Stimulated activated CD8-positive, alpha-beta memory T cell treated with anti-CD3 and anti-CD28 coated beads, Interleukin-12 subunit alpha, Interleukin-12 subunit beta, amount 100 ng/mL, for 4 hours (primary cell): ENCODE measurements at places on chromosomes 6 and 20.

GRCh38 chr20:36113566-36114250 is 40.8 kb upstream of the EPB41L1 start:
- DNase-seq = no peak

DNA sequence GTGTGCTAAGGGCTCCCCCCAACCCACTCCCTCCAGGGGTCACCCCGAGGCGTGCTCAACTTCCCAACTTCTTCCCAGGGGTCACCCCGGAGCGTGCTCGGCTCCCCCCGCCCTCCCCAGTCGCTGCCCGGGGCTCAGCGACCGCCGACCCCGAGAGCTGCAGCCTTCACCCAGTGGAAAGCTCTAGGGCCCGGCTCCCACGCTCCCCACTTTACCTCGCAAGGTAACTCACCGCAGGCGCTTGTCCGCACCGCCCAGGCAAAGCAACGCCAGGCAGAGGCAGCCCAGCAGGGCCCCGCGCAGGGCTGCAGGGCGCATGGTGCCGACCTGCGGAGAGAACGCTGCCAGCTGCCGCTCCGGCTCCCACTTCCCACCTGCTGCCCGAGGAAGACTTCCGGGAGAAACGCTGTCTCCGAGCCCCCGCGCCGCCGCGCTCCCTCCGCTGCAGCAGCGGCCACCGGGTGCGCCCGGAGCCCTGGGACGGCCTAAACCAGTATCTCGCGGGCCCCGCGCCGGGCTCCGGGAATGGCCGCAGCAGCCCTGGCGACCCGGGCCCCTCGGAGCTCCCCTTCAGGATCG is 396 bp downstream of the RNASET2 start:
- no peak for DNase-seq

DNA sequence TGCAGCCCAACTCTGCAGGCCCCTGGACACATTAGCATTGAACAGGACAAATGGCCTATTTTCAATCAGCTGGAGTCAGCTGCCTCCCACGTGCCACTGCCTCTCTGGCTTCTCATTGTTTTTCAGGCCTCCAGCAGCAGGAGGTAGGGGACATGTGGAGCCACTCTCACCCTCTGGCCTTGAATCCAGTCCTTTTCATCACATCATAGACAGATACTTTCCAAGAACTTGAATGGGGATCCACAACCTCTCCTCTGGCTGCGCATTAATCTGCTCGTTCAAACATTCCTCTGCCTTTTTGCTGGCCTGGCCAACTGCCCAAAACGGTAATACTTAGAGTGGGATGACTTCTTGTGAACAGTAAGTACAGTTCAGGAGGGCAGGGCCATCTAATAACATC is 592.3 kb downstream of the PKHD1 start:
- no peak for DNase-seq

DNA sequence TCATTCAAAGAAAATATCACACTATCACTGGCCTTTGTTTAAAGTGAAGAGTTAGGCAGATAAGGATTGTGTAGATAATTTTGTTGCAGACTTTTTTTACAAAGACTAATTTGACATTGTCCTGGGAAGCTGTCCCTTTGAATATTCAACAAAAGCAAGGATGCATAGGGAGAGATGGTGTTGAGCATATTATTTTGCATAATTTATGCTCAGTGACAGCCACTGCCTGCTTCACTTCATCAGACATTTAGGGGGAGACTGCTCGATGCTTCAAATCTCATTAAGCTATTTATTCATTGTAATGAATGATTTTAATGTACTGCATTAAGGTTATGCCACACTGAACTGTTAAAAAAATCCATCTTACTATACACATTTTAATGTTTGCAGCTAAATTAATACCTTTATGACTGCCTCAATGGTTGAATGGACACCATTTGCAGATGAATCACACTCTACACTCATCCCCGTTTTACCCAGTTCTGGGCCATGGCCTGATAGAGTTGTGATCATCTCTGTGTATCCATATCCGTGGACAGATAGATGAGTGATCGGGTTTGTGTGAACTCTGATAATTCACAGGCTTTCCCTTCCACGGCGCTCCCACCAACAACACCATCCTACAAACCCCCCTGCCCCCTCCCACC is 128.0 kb downstream of the CDH4 start:
- no peak for DNase-seq

GRCh38 chr20:49845060-49845459 is 32.4 kb downstream of the SLC9A8 start:
- DNase-seq = no peak

- no peak for DNase-seq
Measured at GRCh38 chr6:9467741-9468140, 947.1 kb downstream of the TFAP2A start.

DNA sequence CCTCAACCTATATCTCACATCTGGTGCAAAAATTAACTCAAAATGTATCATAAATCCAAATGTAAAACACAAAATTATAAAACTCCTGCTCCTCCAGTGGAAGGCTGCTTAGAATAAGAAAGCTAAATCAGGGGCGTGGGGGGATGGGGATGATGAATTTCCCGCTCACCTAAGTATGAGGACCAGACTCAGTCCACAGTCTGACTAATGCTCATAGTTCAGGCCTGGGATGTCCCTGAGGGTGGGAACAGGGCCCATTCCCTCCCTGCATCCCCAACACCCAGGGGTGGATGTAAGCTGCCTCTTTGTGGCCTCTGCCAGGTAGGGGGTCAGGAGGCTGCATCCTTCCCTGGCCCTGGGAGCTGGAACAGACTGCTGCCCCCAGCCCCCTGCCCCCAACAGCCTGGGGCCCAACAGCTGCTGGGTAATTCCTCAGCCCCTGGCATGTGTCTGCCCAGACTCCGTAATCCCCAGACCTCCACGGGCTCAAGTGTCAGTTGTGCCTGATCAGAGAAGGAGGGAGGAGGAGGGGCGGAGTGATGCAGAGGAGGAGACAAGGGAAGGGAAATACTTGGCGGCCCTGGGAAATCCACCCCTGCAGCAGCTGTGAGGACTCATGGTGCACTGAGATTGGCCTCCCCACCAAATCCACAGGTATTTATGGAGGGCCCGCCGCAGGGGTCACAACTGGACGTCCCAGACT is 224.5 kb downstream of the PREX1 start:
- DNase-seq = no peak

- no peak for DNase-seq
Measured at GRCh38 chr6:130783416-130784107, 43.6 kb upstream of the SMLR1 start.

DNA sequence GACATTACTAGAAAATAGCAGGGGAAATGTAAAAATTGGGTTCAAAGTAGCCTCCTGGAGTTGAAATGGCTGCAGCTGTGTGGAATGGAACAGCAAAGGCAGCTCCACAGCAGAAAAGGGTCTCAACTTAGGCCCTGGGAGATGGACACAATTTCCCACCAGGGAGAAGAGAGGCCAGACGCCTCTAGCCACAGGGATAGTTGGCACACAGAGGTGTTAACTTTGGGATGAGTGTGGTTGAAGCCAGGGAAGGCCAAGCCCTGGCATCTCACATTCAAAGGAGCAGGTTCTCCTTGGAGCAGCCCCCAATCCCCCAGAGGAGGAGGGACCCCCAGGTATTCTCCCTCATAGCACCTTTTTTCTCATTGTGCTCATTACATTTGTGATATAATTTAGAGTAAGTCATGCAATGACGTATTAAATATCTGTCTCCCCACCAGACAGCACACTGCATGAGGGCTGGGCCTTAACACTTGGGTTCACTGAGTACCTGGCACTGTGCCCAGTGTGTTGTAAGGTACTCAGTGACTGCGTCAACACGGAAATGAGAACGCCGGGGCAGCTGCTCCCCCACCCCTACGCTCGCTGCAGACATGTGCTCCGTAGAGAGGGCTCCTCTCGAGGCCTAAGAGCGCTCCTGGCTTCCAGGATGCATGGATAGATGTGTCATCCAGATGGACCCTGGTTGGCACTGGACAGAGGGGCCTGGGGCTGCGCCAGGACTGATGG is 76.0 kb upstream of the CD93 start:
- DNase-seq = no peak

DNA sequence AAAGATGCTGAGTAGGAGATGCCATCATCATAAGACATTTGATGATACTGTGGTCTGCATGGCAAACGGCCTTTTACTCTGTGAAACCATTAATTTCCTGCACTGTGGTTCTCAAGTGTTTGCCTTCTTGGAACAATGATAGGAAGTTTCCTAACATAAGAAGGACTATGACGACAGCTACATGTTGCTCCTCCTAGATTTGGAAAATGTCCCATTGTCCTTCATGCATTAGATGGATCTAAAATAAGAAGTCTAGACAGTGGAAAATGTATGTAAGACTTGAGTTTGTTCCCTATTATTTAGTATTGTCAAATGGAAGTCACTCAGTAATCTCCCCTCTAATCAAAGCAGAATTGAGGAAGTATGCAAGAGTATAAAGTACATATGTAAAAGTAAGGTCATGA is 98.5 kb upstream of the TMEM170B start:
- no peak for DNase-seq

GRCh38 chr20:48623176-48623905 is 204.5 kb downstream of the PREX1 start:
- DNase-seq = no peak

DNA sequence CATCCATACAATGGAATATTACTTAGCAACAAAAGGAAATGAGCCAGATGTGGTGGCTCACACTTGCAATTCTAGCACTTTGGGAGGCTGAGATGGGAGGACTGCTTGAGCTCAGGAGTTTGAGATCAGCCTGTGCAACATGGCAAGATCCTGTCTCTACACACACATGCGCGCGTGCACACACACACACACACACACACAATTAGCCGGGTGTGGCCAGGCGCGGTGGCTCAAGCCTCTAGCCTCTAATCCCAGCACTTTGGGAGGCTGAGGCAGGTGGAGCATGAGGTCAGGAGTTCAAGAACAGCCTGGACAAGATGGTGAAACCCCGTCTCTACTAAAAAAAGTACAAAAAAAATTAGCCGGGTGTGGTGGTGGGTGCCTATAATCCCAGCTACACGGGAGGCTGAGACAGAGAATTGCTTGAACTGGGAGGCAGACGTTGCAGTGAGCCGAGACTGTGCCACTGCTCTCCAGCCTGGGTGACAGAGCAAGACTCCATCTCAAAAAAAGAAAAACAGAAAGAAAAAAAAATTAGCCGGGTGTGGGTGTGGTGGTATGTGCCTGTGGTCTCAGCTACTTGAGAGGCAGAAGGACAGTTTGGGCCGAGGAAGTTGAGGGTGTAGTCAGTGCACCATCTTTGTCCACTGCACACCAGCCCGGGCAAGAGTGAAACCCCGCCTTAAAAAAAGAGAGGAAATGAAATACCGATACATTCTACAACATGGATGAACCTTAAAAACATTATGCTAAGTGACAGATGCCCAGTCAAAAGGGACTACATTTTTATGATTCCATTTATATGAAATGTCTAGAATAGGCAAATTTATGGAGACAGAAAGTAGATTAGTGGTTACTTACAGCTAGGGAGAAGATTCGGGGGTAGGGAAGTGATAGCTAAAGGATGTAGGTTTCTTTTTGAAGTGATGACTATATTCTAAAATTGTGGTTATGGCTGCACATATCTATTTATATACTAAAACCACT is 52.5 kb downstream of the RBL1 start:
- no peak for DNase-seq

DNA sequence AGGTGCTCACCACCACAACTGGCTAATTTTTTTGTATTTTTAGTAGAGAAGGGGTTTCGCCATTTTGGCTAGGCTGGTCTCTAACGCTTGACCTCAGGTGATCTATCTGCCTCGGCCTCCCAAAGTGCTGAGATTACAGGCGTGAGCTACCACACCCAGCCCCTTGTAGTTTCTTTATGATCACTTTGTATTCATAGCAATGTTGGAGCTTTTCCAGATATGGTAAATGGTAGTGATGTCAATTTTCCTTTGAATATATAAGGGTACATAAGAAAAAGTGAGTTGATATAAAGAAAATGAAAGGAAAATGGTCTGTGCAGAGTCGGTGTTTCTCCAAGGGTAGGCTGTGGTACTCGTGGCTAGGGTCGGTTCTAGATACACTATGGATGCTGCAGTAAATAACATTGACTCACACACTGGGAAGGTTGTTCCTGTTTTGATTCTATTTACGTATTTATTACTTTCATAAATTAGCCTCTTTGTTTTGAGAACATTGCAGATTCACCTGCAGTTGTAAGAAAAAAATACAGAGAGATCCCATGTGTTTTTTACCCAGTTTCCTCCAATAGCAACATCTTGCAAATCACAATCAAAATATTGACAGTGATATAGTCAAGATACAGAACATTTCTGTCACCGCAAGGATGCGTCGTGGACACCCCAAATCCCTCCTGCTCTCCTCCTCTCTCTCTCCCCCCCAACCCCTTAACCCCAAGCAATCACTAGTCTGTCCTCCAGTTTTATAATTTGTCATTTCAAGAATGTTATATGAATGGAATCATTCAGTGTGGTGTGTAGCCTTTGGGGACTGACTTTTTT is 2.5 kb downstream of the ZNF831 start:
- DNase-seq = no peak

DNA sequence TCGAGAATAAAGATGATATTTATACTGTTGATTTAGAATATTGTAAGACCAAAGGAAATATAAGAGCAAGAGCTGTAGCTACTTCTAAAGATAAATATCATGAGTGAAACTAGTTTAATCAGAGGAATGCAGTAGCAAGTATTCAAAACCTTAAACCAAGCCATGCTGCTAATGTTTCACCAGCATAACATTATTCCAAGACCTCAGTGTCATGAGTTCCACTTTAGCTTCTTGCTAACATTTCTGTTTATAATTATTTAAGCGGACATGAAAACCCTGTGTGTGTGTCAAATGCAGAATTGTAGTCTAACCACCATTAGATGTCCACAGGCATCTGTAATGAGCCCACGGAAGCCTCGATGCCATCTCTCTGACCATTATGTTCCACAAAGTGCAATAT is 752.6 kb upstream of the MARCKS start:
- no peak for DNase-seq

DNA sequence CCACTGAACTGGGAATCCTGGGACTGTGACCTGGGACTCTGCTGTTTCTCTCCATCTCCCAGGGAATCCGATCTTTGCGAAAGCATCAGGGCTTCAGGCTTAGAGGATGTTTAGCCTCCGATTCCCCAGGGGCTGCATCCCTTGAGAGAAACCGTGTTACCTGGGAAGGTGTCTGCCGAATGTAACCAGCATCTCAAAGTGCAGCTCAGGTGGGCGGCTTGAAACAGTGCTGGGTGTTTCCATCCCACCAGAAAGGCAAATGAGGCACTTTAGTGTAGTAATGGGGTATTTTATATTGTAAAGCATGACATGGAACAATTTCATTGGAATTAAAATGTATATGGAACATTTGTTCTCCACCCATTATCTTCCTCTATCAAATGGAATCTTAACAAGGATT is 15.2 kb downstream of the CDH4 start:
- DNase-seq = no peak
